ENCODE measurements at places on chromosomes 1 and 21.

- no peak for DNase-seq
These were observed 3.3 kb downstream of the KRTAP12-4 start for GRCh38 chr21:44650973-44651675.

DNA sequence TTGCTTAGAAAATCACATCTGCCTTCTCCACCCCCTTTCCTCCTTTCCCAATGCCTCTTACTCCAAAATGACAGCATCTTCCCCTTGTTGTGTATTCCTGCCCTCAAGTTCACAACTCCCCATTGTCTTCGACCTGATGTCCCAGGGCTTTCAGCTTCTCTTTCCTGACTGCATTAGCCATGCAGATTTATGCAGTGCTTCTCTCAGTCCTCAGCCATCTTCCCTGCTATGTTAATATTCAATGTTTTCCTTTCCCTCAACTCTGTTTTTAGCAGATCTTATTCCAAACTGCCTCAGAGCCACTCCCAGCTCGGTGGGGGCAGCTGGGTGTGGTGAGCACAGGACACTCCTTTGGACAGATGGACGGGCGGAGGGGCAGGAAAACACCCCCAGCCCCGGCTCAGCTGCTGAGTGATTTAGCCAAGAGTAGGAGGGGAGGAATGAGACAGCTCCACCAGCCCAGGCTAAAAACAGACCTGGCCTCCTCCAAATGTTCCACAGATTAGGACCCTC lies 71.0 kb downstream of the CD2 start:
- DNase-seq, result no peak

DNA sequence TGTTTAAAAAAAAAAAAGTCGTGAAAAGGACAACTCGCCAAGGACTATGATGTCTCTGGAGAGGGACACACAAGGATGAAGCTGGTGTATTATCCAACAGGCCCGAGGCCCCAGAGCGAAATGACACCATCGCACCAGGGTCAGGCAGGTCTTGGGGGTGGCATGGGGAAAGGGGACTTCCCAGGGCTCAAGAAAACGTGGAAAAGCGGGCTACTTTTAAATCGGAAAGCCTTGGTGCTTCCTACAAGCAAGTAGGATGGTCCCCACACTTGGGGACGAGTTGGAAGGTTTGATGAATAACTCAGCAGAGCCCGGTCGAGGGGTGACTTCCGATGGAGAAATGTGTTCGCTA lies 505 bp upstream of the GNPAT start:
- DNase-seq, result no peak

- no peak for DNase-seq
These were observed 109.1 kb downstream of the LMO4 start for GRCh38 chr1:87437663-87438295.

DNA sequence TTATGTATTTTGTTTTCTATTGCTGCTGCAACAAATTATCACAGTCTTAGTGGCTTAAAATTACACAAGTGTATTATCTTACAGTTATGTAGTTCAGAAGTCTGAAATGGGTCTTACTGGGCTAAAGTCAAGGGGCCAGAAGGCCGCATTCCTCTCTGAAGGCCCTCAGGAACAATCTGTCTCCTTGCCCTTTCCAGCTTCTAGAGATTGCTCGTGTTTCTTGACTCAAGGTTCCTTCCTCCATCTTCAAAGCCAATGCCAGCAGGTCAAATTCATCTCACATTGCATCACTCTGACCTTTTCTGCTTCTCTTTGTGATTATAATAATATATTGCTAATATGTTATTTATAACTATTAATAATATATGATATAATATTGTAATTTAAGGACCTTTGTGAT lies 97.1 kb downstream of the DIRAS3 start:
- DNase-seq, result no peak

DNA sequence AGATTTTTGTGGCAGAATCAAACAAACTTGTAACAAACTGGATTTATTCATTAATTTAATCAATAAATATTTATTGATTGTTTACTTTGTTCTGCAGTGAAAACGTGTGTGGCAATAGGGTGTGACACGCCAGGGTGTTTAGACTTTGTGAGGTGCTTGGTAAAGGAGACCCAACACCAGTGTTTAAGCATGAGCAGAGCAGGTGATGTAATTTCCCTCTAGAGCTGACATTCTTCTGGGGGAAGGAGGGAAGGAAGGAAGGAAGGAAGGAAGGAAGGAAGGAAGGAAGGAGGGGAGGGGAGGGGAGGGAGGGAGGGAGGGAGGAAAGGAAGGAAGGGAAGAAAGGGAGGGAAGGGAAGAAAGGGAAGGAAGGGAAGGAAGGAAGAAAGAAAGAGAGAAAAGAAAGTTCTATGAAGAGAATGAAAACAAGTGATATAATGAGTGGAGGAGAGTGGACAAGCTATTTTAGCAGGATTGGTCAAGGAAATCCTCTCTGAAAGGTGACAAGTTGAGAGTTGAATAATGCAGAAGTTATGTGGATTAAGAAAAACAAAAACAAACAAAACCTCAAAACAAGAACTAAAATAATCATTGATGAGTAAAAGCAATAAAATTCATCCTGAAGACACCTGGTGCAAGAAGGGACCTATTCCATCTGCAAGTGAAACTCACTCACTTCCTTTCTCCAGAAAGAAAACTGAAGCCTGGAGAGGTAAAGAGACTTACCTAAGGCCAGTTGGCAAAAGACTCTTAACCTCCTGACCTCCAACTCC lies 60.8 kb downstream of the TSEN15 start:
- no peak for DNase-seq

- DNase-seq, result no peak
These were observed 73.3 kb downstream of the ADARB1 start for GRCh38 chr21:45147473-45148315.

DNA sequence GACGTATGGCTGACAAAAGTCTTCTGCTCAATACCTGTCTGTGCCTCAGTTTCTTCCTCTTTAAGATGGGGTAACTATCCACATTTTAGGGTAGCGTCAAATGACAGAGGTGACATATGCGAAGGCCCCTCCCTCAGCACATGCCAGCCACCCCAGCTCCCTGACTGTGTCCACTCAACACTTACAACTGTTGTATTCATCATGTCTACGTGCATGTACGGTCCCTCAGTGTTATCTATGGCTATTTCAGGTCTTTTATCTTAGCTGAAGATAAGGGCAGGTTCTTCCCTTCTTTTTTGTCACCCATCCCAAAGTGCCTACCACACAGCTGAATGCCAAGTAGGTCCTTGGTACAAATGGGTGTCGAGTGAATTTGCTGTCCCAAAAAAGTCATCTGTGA lies 8.3 kb upstream of the C1orf198 start:
- DNase-seq, result no peak

DNA sequence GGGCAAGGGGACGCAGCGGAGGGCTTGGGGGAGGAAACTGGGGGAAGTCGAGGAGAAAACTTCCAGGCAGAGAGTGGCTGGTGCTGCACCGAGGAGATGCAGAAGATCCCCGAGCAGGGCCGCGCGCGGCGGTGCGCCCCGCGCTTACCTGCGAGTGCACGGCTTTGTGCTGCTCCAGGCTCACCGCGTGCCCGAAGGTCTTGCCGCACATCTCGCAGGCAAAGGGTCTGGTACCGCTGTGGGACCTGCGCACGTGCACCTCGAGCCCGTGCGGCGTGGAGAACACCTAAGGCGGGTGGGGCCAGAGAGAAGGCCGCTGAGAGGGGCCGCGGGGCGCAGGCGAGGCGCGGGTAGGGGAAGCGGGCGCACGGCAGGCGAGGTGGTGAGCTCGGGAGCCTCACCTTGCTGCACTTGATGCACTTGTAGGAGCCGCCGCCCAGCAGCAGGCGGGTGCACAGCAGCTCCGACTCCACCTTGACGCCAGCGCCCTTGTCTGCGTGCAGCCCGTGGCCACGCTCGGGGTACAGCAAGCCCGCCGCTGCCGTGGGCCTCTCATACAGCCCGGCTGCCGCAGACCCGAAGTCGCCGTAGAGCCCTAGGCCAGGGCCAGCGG lies 6.4 kb downstream of the GFI1 start:
- no peak for DNase-seq

GRCh38 chr1:84442256-84442655 lies 36.8 kb upstream of the RPF1 start:
- DNase-seq, result no peak

- DNase-seq, result no peak
These were observed 114.7 kb downstream of the PCNX2 start for GRCh38 chr1:233180641-233181364.

- no peak for DNase-seq
These were observed 1.8 kb downstream of the EYA3 start for GRCh38 chr1:28086651-28087050.

DNA sequence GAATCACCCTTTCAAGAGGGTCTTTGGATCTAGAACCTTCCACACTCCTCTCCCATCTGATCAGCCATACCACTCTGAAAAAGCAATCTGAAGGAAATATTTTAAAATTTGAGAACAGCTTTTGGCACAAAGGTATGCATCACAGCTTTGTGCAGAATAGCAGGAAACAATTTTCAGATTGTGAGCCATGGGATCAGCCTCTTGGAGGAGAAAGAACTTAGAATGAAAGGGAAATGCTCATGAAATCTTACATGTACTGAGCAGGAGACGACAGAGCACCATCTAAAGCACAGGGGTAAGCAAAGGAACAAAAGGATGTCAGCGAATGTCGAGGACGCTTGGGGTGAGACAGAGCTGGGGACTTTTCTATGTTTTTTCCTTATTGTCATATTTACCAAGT lies 54.4 kb downstream of the EDN2 start:
- no peak for DNase-seq

GRCh38 chr21:38306433-38307141 lies 49.8 kb downstream of the KCNJ15 start:
- no peak for DNase-seq

GRCh38 chr1:180268556-180269075 lies 38.6 kb downstream of the LHX4 start:
- DNase-seq, result no peak

DNA sequence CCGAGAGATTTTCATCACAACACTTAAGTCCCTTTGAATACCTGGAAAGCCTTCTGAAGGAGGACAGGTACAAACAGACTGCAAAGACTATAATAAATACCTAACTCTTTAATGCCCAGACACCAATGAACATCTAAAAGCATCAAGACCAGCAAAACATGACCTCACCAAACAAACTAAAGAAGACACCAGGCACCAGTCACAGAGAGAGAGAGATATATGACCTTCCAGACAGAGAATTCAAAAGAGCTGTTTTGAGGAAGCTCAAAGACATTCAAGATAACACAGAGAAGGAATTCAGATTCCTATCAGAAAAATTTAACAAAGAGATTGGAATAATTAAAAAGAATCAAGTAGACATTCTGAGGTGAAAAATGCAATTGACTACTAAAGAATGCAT lies 50.6 kb upstream of the ACADM start:
- no peak for DNase-seq

DNA sequence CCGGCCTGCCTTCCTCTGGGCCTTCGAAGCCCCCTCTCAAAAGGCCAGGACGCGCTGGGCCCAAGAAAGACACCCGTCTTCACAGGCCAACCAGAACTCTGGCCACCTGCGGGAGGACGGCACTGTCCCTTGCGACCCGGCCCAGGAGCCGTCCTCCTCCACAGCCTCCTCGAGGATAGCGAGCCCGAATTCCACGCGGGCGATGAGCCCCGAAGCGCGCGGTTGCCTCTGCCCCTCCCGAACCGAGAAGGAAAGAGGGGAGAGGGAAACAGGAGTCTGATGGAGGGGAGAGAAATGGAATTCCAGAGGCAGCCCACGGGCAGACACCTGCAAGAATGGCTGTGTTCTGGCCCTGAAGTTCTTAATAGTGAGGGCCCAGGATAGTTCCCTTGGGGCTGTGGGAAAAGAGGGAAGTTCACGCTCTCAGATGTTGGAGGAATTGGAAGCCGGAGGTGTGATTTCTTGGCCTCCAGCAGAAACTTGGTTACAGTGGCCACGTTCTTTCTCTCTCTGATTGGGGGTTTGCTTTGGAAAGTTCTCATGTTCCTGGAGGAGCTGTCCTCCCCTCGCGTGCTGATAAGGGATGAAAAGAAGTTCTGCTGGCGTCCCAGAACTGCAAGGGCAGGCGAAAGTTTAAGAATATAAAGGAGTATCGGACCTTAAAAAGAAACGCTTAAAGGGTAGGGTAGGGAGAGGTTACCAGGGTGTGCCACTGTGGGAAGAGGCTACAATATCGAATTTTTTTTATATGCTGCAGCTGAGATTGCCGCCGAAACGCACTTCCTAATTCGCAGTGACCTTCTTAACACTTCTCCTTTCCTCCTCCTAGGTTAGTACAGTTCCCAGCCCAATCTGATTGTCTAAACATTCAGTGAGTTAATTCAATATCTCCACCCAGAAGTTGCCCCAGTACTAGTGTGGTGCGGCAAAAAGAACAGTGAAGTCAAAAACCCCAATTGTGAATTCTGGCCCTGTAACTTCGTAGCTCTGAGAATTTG lies 5.8 kb upstream of the SLC44A5 start:
- DNase-seq, result no peak

- DNase-seq, result no peak
These were observed 2.1 kb downstream of the MROH7 start for GRCh38 chr1:54643736-54644135.

DNA sequence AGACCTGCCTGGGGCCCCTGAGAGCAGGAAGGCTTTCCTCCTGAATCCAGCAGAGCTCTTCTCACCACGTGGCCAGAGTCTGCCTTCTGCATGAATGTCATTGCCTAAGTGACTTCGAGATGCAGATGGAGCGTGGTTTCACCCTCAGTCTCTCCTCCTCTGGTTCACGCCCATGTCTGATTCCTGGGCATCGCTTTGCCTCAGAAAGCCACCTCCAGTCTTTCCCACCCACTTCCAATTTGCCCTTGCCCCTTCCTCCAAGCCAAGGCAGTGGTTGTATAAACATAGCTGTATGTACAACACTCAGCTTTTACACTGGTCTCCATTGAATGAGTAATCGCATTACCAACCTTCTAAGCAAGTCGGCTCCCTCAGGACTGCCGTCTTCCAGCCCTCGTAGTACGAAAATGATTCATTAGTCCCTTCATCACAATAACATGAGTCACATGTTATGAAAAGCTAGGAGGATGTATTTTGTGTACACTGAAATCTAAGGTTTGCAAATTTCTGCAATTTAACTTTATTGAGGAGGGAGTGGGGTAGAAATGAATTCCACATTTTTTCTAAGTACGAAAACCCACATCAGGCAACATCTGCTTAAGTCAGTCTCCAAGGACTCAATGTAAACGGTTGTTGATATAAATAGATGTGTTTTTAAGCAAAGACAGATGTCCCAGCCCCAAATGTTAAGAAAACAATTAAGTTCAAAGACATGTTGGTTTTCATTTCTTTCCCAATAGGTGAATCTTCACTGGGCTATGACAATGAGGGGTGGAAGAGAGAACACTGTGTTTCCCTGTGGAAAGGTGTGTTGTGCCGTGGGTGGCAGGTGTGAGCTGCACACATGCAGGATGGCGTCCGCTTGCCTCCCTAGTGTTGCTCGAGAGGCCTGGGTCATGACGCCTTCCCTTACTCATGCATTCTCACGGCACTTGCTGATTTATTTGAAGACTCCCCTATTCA lies 32.3 kb upstream of the ETS2 start:
- DNase-seq, result peak; percentile 46

GRCh38 chr1:236997882-236998281 lies 6.4 kb downstream of the MT1HL1 start:
- no peak for DNase-seq
